ENCODE measurements at places on chromosomes 1 and 21.

- DNase-seq, result no peak
Measured at GRCh38 chr1:9294405-9294773, 1.7 kb downstream of the SPSB1 start.

DNA sequence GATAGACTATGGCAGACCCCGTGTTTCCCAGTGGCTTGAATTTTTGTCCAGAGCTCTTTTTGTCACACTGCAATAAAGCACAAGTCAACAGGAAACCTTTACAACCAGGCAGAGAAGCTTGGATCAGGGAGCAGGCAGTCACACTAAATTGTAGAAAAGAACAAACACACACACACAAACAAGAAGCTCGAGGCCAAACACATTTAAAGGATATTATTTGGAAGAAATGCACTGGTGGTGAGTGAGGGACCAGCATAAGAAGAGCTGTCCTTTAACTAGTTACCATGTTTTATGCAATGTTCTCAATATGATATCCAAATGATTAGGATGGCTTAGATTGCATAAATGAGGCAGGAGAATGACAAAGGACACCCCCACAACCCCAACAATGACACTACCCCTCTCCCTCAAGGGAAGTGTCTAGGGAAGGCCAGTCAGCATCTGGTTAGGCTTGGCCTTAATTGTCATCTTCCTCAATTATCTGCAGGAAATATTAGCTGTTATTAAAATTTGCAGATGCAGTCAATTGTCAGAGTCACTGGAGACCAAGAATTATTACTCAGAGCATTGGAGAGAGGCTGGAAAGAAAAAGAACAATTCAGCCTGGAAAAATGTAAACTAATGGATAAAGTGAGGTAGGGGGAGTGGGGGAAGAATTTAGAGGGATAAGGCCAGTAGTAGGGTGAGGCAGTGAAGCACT, 35.3 kb downstream of the DDR2 start:
- DNase-seq, result no peak

DNA sequence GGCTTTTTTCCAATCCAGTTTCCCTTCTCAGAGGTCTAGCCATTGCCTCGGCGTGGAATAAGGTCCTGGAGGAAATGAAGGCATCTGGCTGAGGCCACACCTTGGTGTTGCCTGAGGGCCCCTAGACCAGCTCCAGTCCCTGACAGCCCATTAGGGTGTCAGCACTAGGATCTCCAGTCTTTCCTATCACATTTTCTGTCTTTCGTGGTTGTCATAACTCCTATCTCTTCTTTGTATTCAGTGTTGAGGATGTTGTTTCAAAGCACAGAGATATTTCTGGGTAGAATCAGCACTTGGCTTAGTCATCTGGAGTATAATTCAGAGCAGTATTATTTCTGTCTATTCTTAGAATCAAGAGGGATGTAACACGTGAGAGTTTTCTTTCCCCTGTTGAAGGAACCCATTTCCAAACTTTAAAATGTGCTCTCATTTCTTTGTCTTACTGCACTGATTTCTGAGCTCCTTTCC, 844.3 kb downstream of the KCNT2 start:
- no peak for DNase-seq

- DNase-seq, result no peak
Measured at GRCh38 chr1:42172381-42173133, 8.0 kb upstream of the GUCA2A start.

- no peak for DNase-seq
Measured at GRCh38 chr1:12177999-12178441, 11.2 kb downstream of the TNFRSF1B start.

- no peak for DNase-seq
Measured at GRCh38 chr1:76480827-76481226, 386.5 kb upstream of the ST6GALNAC5 start.

GRCh38 chr1:119371815-119372214, 3.2 kb downstream of the HAO2 start:
- no peak for DNase-seq

DNA sequence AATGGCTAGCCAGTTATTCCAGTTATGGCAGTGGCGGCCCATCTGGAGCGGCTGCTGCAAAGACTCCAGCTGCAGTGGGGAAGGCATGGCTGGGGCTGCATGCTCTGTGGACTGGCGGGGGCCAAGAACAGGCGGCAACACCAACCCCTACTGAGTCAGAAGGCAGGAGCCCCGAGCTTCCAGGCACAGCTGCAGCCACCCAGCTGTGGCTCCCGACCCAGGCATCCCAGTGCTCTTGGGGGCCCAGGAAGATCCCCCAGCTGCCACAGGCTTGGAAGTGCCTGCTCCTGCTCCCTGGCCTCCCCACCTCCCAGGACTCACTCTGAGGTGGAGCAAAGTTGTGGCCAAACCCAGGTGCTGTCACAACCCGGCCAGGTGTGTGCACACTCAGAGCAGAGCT, 317.0 kb upstream of the RRP15 start:
- no peak for DNase-seq

- DNase-seq, result no peak
Measured at GRCh38 chr1:17011092-17011438, 663 bp downstream of the ATP13A2 start.

GRCh38 chr21:45845063-45845769, 136.4 kb upstream of the COL6A1 start:
- no peak for DNase-seq

DNA sequence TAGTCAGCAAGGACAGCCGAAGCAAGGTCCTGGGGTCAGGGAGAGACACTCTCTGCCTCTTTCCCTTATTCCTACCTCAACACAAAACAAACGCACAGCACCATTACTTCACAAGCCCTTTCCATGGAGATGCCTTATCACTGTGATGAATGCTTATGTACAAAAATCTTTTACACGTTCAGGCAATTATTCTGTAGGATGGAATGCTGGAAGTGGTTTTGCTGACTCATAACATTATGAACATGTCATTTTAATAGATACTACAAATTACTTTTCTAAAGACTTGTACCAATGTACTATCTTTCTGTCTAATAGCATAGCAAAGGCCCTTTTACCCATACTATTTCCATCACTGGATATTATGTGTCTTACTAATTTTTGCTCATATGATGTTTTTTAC, 98.4 kb downstream of the TTLL7 start:
- DNase-seq, result no peak

DNA sequence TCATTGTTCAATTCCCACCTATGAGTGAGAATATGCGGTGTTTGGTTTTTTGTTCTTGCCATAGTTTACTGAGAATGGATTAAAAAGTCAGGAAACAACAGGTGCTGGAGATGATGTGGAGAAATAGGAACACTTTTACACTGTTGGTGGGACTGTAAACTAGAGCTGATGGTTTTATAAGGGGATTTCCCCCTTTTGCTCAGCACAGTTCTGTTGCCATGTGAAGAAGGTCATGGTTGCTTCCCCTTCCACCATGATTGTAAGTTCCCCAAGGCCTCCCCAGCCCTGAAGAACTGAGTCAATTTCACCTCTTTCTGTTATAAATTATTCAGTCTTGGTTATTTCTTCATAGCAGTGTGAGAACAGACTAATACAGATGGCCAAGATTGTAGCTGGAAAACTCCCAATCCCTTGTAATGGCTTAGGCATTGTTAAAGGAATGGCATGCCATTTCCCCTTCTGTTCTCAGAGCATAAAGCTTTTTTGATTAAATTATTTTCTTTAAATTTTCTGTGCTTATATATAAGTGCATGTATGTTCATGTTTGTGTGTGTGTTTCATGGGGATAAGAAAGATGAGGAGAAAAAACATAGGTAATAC, 144.8 kb downstream of the BACH1 start:
- DNase-seq, result no peak

DNA sequence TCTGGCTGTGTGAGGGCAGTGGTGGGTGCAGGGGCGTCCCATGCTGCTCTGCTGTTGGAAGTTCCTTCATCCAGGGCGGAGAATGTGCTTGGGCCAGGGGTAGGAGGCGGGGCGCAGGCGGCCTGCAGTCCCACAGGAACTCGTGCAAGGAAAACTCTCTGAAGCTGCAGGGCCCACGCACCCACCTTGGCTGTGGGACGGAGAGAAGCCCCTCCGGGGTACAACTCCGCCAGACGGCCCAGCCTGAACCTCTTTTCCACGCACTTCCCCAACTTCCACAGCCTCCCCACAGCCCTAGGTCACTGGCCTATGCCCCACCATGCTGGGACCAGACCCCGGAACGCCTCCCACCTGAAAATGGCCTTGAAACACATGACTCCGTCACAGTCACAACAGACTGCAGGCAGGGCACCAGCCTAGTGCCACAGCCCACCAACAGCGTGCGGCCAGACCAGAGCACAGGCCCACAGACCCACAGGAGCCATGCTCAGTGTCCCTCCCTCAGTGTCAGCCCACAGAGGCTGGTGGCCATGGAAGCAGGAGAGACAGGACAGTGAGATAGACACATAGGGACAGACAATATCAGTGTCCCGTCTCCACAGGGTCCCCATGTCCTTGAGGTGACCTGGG, 47.8 kb downstream of the WNT9A start:
- DNase-seq, result no peak

GRCh38 chr1:196344453-196344852, 263.8 kb downstream of the KCNT2 start:
- no peak for DNase-seq

GRCh38 chr1:43241413-43241836, 28.4 kb upstream of the TMEM125 start:
- DNase-seq, result no peak

- DNase-seq, result no peak
Measured at GRCh38 chr1:8170059-8170835, 144.1 kb upstream of the ERRFI1 start.

DNA sequence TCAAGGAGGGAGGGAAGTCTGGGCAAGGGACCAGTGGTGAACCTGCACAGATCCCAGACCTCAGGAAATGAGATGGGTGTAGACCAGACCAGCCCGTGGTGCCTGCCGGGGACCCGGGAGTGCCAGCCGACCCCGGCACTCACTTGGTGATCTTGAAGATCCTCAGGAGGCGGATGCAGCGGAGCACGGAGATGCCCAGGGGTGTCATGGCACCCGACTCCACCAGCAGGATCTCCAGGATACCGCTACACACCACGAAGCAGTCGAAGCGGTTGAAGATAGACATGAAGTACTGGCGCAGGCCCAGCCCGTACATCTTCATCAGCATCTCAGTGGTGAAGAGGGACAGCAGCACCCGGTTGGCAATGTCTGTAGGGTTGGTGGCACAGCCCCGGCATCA, 34.5 kb downstream of the CACNA1S start:
- no peak for DNase-seq

- DNase-seq, result no peak
Measured at GRCh38 chr1:15674386-15675159, 9.5 kb upstream of the PLEKHM2 start.

GRCh38 chr1:116254776-116255175, 118.3 kb upstream of the ATP1A1 start:
- DNase-seq, result no peak

DNA sequence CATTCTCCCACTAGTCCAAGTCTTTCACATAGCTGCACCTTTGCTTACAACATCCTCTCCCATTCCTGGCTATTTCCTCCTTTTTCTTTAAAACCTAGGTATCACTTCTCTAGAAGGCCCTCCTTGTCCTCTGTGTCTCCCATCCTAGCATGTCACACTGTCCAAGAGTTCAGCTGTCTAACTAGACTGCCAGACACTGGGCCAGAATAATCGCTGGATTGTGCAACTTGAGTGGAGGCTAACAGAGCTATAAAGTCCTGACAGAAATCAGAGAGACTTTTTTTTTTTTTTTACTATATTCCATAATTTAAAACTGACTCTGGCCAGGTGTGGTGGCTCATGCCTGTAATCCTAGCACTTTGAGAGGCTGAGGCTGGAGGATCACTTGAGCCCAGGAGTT, 4.2 kb upstream of the ANGPTL7 start:
- no peak for DNase-seq

- no peak for DNase-seq
Measured at GRCh38 chr1:198864695-198865094, 225.9 kb downstream of the PTPRC start.

- DNase-seq, result no peak
Measured at GRCh38 chr21:45022348-45022675, 52.1 kb upstream of the ADARB1 start.

DNA sequence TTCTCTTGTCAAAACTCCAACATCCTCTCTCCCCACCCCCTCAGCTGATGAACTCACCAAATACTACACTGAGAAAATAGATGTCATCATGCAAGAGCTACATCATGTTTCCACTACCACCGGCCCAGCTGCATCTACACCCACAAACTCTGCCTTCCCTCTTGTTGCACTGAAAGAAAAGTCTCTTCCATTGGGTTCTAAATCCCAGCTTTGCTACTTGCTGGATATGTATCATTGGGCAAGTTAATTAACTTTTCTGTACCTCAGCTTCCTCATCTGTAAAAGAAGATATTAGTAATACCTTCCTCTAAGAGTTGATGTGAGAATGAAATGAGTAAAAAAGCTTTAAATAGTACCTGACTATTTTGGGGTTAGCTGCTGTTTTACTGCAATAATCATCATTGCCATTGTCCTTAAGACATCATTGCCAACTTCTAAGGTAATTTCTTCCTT, 108.6 kb downstream of the OLFML2B start:
- no peak for DNase-seq

- no peak for DNase-seq
Measured at GRCh38 chr1:42922687-42923366, 35.8 kb downstream of the SLC2A1 start.

DNA sequence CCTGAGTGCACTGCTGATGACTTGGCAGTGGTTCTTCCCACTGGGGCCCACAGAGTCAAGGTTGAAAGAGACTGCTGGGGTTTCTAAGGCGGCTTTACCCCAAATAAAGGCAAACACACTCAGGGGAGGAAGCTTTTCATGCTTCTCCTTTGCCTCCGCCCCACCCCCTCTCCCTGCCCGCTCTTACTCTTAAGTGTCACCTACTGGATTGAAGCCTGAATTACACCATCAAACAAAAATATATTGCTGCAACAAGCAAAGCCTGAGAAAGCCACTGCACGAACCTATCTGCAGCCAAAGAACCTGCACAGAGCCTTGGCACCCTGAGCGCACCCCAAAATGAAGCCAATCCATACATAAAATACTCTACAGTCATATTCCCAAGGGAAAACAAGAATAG, 63.1 kb downstream of the PTGFR start:
- no peak for DNase-seq

- DNase-seq, result no peak
Measured at GRCh38 chr1:172779491-172779890, 120.6 kb downstream of the FASLG start.

DNA sequence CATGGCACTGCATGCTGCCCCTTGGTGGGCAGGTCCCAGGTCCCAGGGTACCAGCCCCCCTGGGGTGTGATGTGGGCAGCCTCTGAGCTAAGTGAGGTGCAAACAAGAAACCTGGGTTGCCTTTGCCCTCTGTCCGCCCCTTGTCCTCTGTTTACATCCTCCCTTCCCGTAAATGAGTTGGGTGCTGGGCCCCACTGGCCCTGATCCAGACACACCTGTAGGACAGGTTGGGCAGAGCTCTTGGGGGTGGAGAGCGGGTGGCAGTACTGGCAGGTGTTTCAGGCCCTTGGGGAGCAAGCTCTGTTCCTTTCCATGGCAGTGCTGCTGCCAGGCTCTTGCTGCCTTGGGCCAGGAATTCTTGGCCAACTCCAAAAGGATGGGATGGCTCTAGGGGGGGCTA, 35.8 kb downstream of the ELF3 start:
- no peak for DNase-seq

DNA sequence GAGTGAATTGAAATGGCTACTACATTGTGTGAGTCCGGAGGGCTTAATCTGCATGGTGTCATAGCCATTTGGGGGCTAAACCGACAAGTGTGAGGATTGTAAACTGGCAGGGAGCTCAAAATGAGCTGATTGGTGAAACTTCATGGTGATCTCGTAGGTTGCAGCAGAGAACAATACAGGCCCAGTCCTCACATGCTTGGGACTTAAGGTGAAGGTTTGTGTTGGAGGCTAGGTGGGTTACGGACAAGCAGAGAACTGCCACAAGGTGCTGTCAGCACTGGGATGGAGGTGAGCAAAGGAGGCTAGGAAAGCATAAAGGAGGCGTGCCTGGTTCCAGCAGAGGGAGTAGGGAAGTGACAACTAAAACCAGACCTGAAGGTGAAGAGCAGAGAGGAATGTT, 9.4 kb downstream of the PGM1 start:
- no peak for DNase-seq

All from esophagus squamous epithelium (tissue), 5 donors.